T-helper 2 cell (primary cell): ENCODE measurements at places on chromosomes 13 and 19.

GRCh38 chr19:800360-801029 lies 3.2 kb downstream of the PTBP1 start:
- DNase-seq = no peak

DNA sequence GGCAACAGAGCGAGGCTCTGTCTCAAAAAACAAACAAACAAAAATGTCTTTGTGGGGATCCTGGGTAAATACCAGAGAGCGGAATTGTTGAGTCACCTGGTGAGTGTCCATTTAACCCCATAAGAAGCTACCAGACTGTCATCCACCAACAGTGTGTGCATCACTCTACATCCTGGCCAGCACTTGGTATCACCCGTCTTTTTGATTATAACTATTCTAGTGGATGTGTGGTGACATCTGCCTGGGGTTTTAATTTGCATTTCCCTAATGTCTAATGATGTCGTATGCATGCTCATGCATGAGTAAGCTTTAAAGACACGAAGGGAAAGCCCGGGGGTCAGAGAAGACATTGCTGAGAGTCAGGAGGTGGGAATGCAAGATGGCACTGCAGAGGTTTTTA lies 126.7 kb upstream of the MRI1 start:
- DNase-seq = no peak

- DNase-seq = no peak
Observed at GRCh38 chr13:75774176-75774575, 138.0 kb downstream of the LMO7 start.

DNA sequence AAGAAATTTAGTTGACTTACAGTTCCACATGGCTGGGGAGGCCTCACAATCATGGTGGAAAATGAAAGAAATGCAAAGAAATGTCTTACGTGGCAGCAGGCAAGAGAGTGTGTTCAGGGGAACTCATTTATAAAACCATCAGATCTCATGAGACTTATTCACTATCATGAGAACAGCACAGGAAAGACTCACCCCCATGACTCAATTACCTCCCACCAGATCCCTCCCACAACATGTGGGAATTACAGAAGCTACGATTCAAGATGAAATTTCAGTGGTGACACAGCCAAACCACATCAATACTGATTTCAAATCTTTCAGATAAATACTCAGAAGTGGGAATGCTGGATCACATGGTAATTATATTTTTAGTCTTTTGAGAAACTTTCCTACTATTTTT lies 1357.9 kb downstream of the SLITRK5 start:
- no peak for DNase-seq

- no peak for DNase-seq
Observed at GRCh38 chr13:64278493-64278892, 2862.8 kb upstream of the PCDH20 start.

DNA sequence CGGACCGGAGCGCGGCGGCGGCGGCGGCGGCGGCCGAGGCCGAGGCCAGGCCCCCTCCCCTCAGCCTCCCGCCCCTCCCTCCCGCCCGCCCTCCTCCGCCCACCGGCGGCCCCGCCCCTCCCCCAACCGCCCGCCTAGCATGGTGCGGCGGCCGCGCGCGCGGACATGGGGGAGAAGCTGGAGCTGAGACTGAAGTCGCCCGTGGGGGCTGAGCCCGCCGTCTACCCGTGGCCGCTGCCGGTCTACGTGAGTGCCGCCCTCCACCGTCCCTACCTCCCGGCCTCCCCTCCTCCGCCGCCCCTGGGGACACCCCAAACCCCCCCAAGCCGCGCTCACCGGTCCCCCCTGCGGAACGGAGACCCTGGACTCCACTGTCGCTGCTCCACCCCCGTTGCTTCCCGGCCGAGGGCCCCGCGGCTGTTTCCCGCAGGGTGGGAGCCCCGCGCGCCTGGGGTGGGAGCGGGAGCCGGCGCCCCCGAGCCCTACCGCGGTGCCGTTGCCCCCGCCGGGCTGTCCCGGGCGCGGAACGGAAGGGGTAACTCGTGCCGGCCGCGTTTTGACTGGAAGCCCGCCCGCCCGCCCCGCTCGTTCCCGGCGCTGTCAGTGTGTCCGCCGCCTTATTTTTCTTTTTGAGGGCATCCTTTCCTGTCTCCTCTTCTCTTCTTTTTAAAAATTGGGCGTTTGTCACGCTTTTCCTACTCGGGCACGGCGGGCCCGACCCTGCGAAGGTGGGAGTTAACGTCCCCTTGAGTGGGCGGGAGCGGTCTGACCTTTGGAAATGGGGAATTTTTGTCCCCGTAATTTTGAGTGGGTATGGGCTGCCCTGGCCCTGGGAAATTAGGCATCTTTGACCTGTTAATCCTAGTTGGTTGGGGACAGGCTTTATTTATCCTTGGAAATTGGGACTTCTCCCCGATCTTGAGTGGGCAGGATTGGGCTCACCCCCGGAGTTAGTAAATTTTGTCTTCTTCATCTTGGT lies 576 bp downstream of the DOT1L start:
- DNase-seq = no peak
